ENCODE measurements at places on chromosomes 13 and 19. TPM values are rescaled to one million over a fixed set of nuclear protein-coding genes. Genes with fewer than 3 reads are reported as not detected.
A peak's percentile ranks its signal among the peaks of the same experiment; 100 is the strongest.

GRCh38 chr13:112844879-112845278 lies 124.1 kb upstream of the MCF2L start:
- no peak for DNase-seq

- no peak for DNase-seq
Observed at GRCh38 chr19:18098891-18099622, 1.5 kb downstream of the MAST3 start.

DNA sequence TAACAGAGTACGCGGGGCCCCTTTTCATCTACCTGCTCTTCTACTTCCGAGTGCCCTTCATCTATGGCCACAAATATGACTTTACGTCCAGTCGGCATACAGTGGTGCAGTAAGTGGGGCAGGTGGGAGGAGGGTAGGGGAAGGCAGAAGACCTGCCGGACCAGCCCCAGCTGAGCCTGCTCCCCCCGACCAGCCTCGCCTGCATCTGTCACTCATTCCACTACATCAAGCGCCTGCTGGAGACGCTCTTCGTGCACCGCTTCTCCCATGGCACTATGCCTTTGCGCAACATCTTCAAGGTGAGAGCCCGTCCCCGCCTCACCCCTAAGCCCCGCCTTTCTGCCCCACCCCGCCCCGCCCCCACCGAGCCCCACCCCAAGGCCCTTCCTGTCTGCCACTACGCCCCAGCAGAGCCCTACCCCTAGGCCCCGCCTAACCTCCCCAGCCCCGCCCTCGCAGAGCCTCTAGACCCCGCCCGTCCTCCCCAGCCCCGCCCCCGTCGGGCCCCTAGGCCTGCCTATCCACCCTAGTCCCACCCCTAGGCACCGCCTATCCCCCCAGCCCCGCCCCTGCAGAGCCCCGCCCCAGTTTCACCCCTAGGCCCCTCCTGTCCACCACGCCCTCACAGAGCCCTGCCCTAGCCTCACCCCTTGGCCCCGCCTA lies 7.7 kb downstream of the NDUFB7 start:
- no peak for DNase-seq

- DNase-seq = no peak
Observed at GRCh38 chr19:6070720-6071485, 39.4 kb downstream of the RFX2 start.

- DNase-seq = no peak
Observed at GRCh38 chr13:52104624-52105023, 24.2 kb downstream of the NEK5 start.

DNA sequence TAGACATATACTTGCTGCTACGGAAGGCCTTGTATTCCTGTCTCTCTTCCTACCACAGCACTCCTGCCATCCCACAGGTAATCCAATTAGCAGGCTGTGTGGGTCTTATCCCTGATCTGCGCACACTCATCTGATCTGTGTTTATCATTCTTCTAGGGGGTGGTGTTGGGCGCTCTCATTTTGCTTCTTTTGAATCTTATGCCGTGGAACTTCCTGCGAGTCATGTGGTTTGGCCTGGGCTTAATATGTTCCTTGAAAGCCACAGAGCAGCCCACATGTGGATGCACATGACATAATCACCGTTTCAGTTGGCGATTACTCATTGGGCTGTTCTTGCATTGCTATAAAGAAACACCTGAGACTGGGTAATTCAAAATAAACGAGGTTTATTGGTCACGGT lies 7.5 kb downstream of the RASA3 start:
- peak; percentile 87 for DNase-seq

DNA sequence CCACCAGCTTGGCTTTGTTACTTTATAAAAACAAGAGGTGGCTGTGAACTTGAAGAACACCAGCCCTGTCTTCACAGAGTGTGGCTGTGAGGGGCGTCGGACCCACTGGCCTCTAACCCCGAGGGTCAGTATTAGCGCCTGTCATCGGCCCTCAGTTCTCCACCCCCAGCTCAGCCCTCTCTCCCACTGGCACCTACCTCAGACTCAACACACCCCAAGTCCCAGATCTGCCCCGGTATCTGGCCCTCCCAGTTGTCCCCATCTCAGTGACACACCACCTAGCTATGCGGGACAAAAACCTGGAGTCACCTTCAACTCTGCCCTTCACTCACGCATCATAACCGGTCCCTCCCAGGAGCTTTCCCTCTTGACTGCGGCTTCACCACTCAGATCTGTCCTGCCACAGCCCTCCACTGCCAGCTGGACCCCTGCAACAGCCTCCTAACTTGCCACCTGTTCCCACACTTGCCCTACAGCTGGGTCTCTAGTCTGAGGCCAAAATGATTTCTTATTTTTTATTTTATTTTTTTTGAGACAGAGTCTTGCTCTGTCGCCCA lies 45.4 kb downstream of the PEPD start:
- no peak for DNase-seq

DNA sequence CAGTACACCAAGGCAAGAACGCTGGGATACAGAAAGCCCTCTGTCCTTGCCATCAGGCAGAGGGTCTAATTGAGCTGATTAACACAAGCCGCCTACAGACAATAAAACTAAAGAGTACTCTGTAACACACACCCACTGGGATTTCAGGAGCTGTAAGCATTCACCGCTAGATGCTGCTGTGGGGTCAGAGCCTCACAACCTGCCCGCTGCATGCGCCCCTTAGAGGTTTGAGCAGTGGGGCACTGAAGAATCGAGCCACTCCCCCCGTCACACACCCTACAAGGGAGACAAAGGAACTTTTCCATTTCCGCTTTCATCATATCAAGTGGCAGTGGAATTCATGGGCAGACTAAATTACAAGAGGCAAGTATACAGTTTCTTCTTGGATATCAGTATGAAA lies 1080.6 kb downstream of the PCDH17 start:
- DNase-seq = no peak

- DNase-seq = no peak
Observed at GRCh38 chr19:32652894-32653598, 21.9 kb downstream of the ANKRD27 start.

- no peak for DNase-seq
Observed at GRCh38 chr13:27194895-27195764, 23.5 kb upstream of the USP12 start.

DNA sequence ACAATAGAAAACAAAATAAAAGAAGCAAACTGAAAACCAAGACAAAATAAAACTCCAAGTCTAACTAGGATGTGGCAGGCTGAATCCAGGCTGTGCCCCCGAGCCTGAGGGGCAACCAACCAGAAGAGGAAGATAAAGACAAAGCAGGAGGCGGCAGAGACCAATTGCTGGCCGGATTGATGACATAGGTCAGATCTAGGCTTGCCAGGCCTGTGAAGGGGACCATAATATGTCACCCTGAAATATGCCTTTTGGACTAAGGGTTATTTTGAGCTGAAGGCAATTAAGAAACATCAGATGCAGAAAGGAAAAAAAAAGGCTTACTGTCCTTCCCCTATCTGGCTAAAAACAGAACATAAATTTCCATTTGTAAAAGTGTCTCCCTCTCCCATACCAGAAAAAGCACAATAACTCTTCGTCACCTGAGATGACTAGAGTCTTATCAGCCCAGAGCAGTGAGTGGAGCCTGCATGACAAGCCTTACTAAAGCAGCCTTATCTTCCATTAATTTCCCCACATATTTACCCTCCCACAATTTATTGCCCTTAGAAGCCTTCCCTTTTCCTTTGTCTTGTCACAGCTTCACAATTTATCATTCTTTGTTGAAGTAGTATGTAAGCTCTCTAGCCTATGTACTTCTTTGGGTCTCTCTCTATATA lies 22.8 kb downstream of the ATP8A2 start:
- no peak for DNase-seq

- DNase-seq = no peak
Observed at GRCh38 chr19:13795595-13796300, 505 bp downstream of the ZSWIM4 start.

DNA sequence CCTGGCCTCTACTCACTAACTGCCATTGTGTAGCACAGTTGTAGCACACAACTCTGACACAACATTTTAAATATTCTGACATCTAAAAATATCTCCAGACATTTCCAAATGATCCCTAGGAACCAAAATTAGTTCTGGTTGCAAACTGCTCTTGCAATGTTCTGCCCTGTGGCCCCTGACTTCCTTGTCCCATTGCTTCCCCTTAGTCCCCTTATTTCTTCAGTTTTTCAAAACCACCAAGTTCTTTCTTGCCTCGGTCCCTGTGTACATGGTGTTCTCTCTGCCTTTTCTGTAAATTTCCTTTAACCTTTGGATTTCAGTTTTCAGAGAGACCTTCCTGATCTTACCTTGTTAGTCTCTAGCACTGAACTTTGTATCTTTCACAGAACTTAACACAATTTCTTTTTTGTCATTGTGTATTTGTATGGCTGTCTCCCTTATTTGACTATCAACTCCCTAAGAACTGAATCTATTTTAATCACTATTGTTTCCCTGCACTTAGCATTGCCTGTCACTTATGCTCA lies 87.6 kb upstream of the MLNR start:
- DNase-seq = no peak

DNA sequence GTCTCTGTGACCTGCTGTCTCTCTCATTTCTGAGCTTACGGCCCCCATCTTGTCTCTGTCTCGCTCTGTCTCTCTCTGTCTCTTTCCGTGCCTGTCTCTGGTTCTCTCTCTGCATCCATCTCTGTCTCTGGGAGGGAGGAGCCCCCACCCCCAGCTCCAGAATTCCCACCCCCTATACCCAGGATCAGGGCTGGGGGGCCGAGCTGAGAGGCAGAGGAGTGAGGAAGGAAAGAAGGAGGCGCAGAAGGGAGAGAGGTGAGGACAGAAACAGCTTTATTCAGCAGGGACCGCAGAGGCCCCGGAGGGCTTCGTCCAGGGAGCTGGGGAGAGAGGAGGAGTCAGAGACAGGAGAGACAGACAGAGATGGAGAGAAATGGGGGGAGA lies 14.0 kb downstream of the JOSD2 start:
- DNase-seq = no peak

GRCh38 chr19:33054623-33055022 lies 10.1 kb downstream of the RHPN2 start:
- no peak for DNase-seq

DNA sequence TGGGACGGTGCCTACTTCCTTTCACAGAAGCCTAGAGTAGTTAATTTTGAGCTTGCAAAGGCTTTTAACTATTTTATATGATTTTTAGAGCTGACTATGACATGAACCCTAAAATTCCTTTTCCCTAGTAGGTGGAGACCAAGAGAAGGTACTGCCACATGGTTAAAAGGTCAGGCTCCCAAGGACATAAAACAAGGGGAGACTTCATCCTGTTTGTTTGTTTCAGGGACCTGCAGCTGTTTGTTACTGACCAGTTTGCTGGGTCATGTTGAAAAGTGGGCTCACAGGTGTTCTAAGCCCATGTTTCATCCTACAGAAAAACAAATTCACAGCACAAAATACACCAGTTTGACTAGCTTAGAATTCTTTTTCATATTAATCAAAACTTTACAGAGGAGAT lies 3.9 kb upstream of the ZNF460 start:
- no peak for DNase-seq

DNA sequence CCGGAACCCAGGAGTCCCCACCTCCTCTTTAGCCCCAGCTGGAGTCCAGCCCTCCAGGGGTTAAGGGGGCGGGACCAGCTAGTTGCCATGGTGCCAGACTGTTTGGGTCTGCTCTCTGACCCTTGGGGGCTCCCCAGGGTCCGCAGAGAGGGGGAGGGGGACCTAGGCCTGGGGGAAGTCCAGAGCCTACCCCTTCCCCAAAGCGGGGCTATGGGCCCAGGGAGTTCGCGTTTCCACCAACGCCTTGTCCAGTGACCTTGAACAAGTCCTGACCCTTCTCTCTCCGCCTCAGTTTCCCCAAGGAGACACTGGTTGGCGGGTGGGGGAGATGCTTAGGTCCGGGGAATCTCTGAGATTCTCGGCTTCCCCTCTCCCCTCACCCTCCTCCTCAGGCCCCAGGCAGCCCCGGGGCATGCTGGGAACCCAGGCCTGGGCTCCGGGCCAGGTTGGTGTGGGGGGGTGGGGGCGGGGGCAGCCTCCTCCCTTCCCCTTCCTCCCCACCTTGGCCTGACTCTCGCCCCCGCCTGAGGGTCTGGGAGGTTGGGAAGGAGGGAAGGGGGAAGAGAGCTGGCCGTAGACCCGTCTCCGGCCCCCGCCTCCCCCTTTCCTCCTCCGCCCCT lies 2.6 kb upstream of the SPACA6 start:
- DNase-seq = peak; percentile 66

DNA sequence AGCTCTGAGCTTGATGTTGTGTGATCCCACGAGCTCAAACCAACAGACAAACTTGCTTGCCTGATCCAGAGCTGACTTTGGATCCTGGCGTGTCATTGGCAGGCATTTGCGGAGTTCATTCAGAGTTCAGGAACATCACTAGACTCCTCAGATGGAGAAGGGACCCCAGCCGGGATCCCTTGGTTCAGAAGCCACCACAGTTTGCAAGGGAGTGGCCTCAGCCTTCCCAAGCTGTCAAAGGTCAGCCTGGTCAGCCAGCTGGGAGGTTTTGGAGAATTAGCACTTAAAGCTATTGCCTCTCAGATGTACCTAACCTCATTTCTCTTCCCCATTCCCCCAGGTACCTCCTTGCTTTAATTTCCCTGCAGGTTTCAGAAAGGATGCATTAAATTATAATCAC lies 208.8 kb upstream of the SOX21 start:
- DNase-seq = no peak

DNA sequence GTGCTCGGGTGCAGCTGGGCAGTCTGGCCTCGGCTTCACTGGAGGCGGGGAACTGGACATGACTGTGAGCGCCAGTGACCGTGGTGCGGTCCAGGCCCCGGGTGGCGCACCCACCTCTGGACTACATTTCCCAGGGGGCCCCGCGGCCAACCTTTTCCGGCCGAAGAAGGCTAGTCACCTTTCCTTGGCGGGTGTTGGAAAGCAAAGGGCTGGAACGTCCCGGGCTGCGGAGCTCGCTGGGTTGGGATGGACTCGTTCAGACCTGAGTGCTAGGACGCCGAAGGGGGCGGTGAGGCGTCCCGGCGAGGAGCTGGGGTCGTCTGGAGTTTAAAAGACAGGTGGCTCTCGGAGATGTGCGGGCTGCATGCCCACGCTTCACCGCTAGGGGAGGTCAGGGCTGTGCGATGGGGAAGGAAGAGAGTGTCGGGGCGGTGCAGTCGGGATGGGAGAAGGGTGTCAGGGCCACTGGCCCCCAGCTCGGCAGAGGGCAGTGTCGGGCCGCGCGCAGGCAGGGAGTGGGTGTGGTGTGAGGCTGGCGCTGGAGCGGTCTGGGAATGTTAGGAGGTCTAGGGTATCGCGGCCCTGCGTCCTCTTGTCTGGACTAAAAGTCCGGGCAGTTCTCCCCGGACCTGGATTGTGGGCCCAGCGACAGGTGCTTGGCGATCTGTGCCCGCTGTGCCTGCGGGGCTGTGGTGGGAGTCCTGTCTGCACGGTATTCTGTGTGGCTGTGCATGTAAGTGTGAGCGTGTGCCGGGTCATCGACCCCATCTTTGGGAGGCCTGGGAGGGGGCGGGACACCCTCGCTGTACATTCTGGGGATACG lies 57.1 kb downstream of the ZNF568 start:
- DNase-seq = peak; percentile 77

- DNase-seq = no peak
Observed at GRCh38 chr13:110347535-110348308, 40.6 kb downstream of the COL4A2 start.

GRCh38 chr13:44819772-44820171 lies 169.5 kb downstream of the NUFIP1 start:
- no peak for DNase-seq

The GGACT gene
- polyA plus RNA-seq = 7.7 TPM

The KLK3 gene
- polyA plus RNA-seq = not detected

The CARM1 gene
- polyA plus RNA-seq = 0.71 TPM

The SIGLEC11 gene
- polyA plus RNA-seq = not detected

The ZSCAN4 gene
- polyA plus RNA-seq = not detected

The IGFL3 gene
- polyA plus RNA-seq = not detected

The NLRP7 gene
- polyA plus RNA-seq = not detected
